ENCODE measurements at places on chromosomes 5 and 9. TPM values are rescaled to one million over a fixed set of nuclear protein-coding genes. Genes with fewer than 3 reads are reported as not detected.

Gene CCNH
- 48.2 TPM for total RNA-seq

Gene FBXL7
- not detected for total RNA-seq

DNA sequence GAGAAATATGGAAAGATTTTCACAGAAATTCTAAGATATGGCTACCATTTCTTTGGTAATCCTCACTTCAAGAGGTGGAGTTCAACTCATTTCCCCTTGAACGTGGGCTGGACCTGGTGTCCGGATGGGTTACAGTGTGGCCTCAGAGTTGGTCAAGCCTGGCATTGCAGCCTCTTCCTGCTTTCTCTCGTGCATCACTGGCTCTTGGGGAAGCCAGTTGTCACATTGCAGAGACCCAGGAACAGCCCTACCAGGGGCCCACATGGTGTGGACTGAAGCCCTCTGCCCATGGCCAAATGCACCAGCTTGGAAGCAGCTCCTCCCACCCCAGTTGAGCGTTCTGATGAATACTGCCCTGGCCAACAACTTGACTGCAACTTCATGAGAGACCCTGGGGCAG is 47.7 kb upstream of the FCN1 start:
- DNase-seq: peak; percentile 2

- no peak for DNase-seq
Measured at GRCh38 chr9:135718616-135719015, 16.6 kb downstream of the KCNT1 start.

- DNase-seq: no peak
Measured at GRCh38 chr9:73402081-73403028, 250.7 kb downstream of the ANXA1 start.

All from activated T-cell treated with anti-CD3 and anti-CD28 coated beads, Interleukin-2, amount 50 U/mL, for 4 hours (primary cell).